ENCODE measurements at places on chromosomes 2 and 18.
A peak's percentile ranks its signal among the peaks of the same experiment; 100 is the strongest.

GRCh38 chr2:234555616-234556249, 58.9 kb upstream of the ARL4C start:
- peak; percentile 30 for DNase-seq

- no peak for DNase-seq
Measured at GRCh38 chr2:191126386-191127085, 24.3 kb downstream of the STAT4 start.

GRCh38 chr2:221517696-221518151, 54.4 kb downstream of the EPHA4 start:
- no peak for DNase-seq

GRCh38 chr2:10494351-10495066, 46.4 kb upstream of the ODC1 start:
- DNase-seq = no peak

DNA sequence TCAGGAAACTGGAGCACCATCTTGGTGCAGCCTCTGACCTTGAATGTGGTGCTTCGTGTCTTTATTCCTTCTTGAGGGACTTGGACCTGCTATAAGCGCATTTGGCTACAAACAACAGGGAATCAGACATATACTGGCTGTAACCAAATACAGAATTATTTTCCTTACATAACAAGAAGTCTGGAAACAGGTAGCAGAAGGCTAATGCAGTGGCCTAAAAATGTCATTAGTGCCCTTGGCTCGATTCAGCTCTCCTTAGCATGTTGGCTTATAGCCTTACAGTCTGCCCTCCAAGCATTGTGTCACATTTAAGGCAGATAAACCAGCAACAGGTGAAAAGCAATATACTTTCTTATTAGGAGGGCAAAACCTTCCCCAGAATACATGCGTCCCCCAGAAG, 655.4 kb downstream of the XIRP2 start:
- DNase-seq = no peak

DNA sequence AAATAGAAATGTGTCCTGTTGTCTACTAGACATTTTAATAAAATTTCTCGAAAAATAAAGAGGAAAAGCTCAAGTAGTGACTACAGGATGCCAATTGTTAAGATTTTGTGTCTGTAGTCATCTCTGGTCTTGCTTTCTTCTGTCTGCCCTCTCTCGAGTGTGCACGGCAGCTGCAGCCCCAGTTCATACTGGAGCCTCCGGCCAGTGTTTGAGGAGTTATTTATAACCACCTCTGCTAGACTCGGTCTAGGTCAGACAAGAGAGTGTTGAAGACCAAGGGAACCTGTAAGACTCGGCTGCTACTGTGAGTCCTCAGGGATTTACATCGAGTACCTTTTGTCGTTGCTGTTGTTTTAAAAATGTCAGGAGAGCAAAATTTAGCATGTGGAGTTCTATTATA, 810.1 kb upstream of the POU3F3 start:
- no peak for DNase-seq

- no peak for DNase-seq
Measured at GRCh38 chr2:236101311-236101950, 66.8 kb downstream of the GBX2 start.

GRCh38 chr18:10977042-10977441, 172.3 kb downstream of the PIEZO2 start:
- DNase-seq = no peak

- no peak for DNase-seq
Measured at GRCh38 chr2:36881816-36882215, 84.5 kb downstream of the STRN start.

DNA sequence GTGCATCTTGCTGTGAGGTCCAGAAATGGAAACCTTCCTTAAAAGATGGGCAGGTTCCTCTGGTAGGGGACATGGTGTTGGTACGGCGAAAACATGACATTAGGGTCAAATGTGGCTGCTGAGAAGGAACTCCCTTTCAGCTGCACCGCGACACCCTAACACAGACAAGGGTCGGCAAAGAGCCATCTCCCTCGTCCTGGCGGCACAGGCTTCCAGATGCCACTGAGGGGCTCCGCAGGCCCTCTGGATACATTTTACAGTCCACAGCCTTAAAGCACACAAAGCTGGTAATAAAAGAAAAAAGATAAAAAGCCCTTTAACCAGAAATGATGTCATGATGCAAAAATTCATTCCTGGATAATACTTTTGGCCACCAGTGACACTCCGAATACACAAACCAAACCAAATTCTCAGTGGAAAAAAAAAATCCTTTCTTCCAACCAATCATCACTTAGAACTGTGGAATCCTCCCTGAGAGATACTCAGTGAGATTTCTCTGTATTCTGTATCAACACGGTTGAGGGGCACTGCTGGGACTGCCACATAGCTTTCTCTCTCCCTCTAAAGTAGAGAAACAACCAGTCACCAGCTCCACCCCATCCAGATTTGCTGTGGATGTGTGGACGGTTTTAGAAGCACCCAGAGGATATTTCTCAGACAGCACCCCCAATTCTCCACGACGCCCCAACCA, 174.8 kb downstream of the HDAC4 start:
- DNase-seq = no peak

- no peak for DNase-seq
Measured at GRCh38 chr2:131036696-131037397, 56.4 kb downstream of the FAM168B start.

DNA sequence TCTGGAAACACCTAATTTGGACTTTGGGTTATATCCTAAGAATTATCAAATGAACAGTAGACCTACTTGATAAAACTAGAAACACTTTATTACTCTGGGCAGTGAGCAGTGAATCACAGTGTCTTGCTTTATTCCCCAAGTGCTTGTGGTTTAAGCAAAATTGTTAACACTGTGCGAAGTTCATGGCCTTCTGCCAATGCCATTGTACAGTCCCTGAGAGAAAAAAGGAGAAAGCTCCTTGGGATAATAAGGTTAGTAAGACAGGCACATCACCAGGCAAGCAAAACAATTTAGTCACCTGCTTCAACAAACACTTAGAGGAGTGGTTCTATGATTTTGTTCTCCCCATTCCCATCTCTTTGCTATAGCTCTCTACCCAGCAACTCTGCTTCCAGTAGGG, 39.8 kb downstream of the ADCYAP1 start:
- no peak for DNase-seq

DNA sequence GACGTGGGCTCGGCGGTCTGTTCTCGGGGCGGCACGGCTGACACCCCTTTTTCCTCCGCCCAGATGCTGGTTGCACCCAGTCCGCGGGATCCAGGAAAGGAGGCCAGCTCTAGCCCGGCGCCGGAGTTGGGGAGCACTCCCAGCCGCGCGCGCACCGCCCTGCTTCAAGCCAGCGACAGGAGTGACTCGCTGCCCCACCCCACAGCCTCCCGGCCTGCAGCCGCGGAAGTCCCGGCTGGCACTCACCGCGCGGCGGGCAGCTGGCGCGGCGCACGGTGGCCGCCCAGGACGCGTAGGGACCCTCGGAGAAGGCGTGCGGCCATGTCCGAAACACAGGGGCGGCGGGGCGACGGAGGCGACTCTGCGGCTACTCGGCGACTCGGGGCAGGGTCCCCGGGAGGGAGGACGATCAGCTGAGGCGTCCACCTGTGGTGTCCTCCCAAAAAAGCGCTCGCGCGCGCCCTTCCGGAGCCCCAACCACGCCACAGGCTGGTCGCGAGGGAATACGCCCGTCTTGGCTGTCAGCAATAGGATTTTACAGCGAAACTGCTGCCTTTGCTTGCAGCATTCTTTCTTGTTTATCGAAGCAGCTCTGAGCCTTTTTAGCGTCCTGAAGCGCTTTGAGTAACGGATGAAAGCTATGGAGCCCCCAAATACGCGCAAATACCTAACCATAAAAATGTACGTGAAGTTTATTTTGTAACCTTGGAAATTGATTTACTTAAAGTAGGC, at the start of gene ACADL:
Gene ACADL, minus strand, starts transcription at position 507 of the 732 bp plus-strand sequence. Its CDS starts 184 bp downstream, at position 323.
- peak; percentile 26 for DNase-seq

DNA sequence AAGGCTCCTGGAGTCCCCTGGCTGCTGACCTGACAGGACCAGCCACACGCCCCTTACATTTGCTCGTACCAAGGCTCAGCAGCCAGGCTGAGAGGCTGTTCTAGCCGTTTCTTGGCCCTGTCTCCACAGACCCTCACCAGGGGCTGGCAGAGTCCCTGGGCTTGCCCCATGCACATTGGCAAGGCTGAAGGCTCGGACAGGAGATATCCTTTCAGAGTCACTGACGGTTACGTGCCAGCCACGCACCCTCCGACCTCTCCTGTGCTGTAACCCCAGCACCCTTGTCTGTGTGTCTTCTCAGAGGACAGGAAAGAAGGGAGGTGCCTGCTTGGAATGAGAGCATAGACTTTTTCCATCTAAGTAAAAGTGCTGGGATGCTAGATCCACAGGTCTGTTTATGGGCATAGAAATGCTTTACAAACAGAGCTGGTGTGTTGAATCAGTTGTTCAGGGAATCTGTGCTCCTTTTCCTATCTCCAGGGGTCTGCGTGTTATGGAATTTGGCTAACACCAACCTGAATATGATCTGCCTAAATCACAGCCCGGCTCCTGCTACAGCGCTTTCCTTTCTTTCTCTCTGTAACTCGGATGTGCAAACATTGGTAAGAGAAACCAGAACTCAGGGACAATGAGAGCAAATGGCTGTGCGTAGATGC, 41.0 kb downstream of the COPS8 start:
- DNase-seq = no peak

- DNase-seq = no peak
Measured at GRCh38 chr2:31710121-31710520, 129.4 kb upstream of the SRD5A2 start.

GRCh38 chr2:75547345-75548035, 13.2 kb downstream of the EVA1A start:
- DNase-seq = no peak

- no peak for DNase-seq
Measured at GRCh38 chr2:8036366-8036765, 645.5 kb upstream of the ID2 start.

GRCh38 chr2:69173706-69174105, 160.7 kb downstream of the ANTXR1 start:
- no peak for DNase-seq

DNA sequence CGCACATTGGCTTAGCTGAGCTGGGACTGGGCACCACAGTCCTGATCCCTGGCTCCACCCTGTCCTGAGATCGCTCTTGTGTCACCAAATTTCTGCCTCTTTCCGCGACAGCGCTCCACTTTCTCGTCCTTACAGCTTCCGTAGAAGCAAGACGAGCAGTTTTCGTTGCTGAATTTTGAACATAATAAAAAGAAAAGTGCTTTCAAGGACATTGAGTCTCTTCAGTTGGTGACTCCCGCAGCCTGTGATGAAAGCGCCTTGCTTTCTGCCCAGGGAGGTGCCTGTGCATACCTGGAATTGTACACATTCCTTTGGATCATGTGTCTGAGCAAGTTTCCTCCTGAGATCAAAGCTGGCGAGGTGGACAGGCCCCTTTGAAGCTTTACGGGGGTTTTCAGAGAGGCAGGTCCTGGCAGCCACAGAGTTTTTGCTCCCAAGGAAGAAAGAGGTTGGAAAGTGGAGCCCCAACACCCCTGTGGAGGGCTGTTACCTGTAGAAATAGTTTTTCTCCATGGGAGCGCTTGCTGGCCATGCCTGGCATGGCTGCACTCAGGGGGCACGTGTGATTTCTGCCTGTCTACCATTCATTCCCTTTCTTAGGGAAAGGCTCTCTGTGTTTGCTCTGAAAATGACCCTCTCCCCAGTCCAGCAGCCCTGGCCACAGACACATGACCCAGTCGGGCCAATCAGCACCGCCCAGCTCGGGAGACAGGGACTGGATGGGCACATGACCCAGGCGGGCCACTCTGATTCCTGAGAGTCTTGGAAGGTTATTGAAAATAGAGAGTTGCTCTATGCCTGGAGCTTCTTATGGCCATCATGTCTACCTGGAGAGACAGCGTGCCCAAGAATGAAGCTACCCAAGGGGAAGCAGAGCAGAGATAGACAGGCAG, 115.6 kb upstream of the OTOS start:
- no peak for DNase-seq

- DNase-seq = no peak
Measured at GRCh38 chr2:82591718-82592117, 1867.4 kb downstream of the SUCLG1 start.

GRCh38 chr18:45312555-45313126, 302.6 kb upstream of the SLC14A2 start:
- DNase-seq = no peak

- DNase-seq = no peak
Measured at GRCh38 chr2:162058973-162059668, 14.9 kb downstream of the DPP4 start.

DNA sequence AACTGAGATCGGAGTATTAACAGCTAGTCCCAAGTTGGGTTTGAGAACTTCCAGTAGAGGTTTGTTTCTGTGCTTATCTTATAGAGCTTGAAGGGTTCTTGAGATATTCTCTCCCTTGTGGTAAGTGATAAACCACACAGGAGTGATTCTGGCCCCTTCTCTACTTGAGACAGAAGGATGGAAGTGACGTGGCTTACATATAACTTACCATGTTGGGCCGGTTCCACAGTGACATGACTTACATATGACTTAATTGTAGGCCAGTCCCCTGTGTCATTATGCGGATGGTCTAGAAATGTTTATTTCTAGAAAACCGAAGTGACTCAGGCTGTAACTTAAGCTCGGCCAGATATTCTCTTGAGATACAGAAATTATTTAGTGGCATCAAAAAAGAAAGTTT, 62.7 kb downstream of the TRAPPC12 start:
- DNase-seq = no peak

DNA sequence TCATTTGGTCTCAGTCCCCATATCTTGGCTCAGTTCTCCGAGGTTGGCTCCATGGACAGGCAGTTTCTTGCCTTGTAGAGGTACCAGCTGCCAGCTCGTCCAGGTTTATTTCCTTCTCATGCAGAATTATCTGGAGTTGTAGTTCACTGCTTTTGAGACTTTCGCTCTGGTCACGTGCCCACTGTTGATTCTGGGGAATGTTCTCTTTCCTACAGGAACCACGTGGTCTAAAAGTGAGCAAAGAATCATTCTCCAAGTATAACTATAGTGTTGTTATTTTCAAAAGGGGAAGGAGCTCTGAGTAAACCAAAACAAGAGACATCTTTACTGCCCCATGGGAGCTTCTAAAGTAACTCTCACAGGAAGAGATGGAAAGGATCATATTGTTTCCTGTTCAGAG, 41.2 kb upstream of the RAB27B start:
- no peak for DNase-seq

DNA sequence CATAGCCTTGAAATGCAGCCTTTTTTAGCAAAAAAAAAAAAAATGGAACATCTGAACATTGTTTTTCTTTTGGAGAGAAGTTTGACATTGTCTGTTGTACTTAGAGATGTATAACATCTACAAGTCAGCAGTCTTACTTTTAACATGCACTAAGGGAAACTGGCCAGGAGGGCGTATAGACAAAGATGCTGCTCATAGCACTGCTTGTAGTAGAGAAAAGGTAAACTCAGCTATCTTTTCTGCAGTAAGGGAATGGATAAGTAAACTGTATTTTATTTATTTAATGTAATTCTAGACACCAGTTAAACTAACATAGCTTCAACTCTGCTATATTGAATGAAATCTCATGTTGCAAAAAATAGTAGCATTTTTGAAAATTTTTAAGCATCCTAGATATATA, 489.6 kb downstream of the PTPRM start:
- DNase-seq = no peak

DNA sequence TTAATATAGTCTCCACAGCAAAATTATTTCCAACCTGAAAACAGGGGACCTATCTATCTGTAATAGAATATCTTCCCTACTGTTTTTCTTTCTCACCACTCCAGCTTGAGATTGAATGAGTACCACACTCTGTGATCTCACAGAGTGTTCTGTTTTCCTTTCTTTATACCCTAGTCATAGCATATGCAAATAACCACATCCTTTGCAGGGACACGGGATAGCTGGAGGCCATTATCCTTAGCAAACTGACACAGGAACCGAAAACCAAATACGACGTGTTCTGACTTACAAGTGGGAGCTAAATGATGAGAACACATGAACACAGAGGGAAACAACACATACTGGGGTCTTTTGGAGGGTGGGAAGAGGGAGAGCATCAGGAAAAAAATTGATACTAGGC, 224.7 kb downstream of the SLC8A1 start:
- DNase-seq = no peak

Data from SK-N-DZ (cell line).